ENCODE measurements at places on chromosomes 1 and 21.

GRCh38 chr1:44240802-44241671 lies 27.8 kb downstream of the DMAP1 start:
- no peak for DNase-seq

GRCh38 chr1:28087614-28088167 lies 719 bp downstream of the EYA3 start:
- DNase-seq, result no peak

- DNase-seq, result no peak
Measured at GRCh38 chr1:48439380-48439779, 32.6 kb downstream of the SPATA6 start.

DNA sequence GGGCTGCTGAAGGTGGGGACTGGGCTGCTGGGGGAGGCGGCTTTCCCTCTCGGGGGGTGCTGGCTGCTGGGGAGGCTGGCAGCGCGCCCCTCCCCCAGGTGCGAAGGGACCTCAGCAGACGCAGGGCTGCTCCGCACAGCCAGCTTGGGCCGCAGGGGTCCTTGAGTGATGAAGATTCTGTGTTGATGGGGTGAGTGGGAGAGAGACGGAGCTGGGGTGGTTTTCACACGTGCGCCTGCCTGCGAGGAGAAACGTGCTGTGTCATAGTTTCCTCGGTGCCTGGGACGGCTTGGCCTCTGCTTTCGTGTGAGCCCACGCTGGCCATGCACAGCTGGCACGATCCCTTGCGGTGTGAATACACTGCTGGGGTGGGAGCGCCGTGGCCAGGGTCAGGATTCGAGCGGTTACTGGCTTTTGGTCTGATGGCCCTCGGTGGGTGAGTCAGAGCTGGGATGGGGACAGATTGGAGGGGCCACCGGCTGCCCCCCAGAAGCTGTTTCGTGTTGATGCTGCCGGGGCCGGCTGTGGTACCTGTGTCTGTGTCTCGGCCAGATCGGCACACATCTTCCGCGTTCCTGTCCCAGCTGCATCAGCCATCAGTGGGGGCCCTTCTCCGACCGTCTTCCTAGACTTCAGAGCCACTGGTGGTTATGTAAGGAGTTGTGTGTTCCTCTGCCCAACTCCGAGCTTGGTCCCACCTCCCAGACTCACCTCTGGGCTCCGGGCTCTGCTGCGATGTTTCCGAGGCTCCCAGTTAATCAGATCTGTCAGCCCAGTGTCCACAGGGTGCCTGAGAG lies 24.9 kb downstream of the PRKCZ start:
- no peak for DNase-seq

DNA sequence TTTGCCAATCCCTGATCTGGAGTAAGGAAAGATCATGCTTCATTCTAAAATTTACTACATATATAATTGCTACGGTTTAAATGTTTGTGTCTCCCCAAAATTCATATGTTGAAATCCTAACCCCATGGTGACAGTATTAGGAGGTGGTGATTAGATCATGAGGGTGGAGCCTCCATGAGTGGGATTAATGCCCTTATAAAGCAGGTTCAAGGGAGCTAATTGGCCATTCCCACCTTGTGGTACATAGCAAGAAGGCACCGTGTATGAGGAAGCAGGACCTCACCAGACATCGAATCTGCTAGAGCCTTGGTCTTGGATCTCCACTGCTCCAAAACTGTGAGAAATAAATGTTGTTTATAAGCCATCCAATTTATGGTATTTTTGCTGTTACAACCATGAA lies 55.5 kb downstream of the GADD45A start:
- DNase-seq, result no peak

DNA sequence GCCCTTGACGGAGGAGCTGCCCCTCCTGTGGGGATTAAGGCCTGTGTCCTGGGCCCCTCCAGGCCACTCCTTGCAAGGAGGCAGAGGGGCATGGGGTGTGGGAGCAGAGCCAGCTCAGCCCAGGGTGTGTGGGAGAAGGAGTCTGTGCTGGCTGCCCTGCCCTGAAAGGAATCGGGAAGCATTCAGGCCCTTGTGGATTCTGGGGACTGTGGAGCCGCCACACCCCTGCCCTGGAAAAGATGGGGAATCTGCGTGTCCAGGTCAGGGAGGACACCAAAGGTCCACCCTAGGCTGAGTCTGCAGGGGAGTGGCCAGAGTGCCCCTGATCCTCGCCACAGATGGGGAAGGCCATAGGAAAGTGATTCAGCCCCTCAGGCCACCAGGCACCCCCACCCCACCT lies 16.5 kb upstream of the PRDM16 start:
- no peak for DNase-seq

GRCh38 chr1:112673592-112674439 lies 643 bp upstream of the MOV10 start:
- DNase-seq, result no peak

DNA sequence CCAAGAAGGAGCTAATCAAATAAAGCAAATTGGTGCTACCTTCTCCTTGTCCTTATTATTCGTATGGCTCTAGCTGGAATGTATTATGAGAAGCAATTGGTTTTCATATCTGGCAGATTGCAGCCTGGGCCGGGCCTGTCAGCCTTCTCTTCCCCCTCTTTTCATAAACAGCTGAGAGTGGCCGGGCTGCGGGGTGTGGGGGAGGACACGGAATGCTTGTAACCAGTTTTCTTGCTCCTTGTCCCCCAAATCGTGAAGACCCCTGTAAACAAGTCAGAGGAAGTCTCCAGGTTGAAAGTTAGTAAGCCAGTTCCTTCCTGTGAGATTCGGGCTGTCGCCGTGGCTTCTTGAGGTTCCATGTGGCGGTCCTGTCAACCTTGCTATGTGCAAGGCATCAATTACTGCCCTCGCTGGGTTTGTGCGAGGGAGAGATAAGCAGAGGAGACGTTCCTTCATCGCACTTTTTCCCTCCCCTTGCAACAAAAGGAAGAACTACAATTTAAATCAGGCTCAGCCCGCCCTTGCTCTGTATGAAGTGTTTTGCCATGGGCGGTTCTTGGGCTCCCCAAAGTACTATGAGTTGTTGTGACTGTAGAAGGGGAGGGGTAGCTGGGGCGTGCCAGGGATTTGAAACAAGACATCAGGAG lies 450.7 kb downstream of the CAMTA1 start:
- no peak for DNase-seq

- no peak for DNase-seq
Measured at GRCh38 chr1:157360023-157360390, 192.3 kb downstream of the FCRL5 start.

- no peak for DNase-seq
Measured at GRCh38 chr1:204192589-204193352, 3.5 kb downstream of the KISS1 start.

DNA sequence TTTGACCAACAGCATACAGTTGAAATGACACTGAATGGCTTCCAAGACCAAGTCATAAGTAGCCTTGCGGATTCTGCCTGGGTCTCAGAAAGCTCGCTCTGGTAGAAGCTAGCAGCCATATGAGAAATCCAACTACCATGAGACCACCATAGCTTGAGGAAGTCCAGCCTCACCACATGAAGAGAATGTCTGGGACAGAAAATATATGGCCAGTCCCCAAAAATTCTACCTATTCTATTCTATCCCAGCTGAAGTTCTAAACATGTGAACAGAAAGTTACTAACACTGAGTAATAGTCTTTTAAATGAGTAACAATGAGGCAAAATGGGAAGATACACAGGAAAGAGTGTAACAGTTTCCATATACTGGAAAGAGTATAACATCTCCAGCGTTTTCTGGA lies 9.0 kb downstream of the FMO5 start:
- no peak for DNase-seq

- DNase-seq, result no peak
Measured at GRCh38 chr1:220705782-220706181, 15.6 kb downstream of the C1orf115 start.

DNA sequence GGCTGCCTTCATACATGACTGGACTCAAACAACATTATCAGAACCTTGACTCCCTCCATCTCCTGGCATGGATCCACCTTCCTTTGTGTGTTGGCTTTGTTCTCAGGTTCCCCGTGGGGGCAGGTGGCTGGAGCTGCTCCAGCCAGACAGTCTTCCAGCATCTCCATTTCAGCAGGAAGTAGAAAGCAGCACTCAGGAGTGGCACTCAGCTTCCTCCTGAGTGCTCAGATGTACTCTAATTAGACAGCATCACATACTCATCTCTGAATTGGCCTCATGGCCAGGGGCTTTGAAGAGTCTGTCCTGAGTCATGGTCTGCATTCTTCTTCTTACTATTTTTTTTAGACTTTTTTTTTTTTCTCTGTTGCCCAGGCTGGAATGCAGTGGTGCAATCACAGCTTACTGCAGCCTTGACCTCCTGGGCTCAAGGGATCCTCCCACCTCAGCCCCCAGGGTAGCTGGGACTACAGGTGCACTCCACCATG lies 27.9 kb downstream of the OVAAL start:
- no peak for DNase-seq

GRCh38 chr1:111347026-111347425 lies 56.4 kb downstream of the CHIA start:
- no peak for DNase-seq

GRCh38 chr1:41864471-41865040 lies 54.2 kb downstream of the HIVEP3 start:
- no peak for DNase-seq

- DNase-seq, result no peak
Measured at GRCh38 chr1:241870336-241870735, 22.3 kb downstream of the EXO1 start.

GRCh38 chr1:39915499-39916129 lies 13.9 kb upstream of the MYCL start:
- no peak for DNase-seq

- no peak for DNase-seq
Measured at GRCh38 chr1:243411472-243411871, 155.6 kb downstream of the SDCCAG8 start.
